HepG2 (cell line): ENCODE measurements at places on chromosomes 13 and 19. TPM values are rescaled to one million over a fixed set of nuclear protein-coding genes. Genes with fewer than 3 reads are reported as not detected.

DNA sequence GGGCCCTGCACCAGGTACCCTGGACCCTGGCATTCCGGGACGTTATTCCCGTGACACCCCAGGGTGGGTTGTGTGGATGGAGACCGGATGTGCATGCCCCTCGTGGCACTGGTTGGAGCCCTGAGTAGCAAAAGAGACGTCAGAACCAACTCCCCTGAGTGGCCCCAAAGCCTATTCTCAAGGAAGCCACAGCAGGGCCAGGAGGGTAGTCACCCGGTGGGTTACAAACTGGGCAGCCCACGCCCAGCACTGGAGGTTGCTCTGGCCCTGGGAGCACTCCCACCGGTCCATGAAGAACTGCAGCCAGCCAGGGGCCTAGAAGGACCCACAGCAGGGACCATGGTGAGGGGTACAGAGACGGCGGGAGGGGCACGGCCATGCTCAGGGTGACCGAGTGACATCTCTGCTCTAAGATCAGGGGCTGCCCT is 7.5 kb downstream of the KLF16 start:
- no peak for DNase-seq

The UNC13A gene
- 0.07 and 0.11 TPM in 2 replicates for total RNA-seq

The IGLON5 gene
- 0.04 TPM in 1 of 2 replicates, not detected in the other for total RNA-seq

- DNase-seq, result peak; percentile 49
Observed at GRCh38 chr19:57099199-57099661, 20.6 kb upstream of the USP29 start.

GRCh38 chr19:1933244-1933643 is 7.7 kb upstream of the CSNK1G2 start:
- no peak for DNase-seq

GRCh38 chr13:87677043-87677495 is 5.9 kb downstream of the SLITRK5 start:
- no peak for DNase-seq

The PKN1 gene
- 46.5 and 54.5 TPM in 2 replicates for total RNA-seq

- no peak for DNase-seq
Observed at GRCh38 chr13:43360171-43360570, 336.8 kb downstream of the DNAJC15 start.

The MISP3 gene
- total RNA-seq, result 5.2 and 5.4 TPM in 2 replicates

DNA sequence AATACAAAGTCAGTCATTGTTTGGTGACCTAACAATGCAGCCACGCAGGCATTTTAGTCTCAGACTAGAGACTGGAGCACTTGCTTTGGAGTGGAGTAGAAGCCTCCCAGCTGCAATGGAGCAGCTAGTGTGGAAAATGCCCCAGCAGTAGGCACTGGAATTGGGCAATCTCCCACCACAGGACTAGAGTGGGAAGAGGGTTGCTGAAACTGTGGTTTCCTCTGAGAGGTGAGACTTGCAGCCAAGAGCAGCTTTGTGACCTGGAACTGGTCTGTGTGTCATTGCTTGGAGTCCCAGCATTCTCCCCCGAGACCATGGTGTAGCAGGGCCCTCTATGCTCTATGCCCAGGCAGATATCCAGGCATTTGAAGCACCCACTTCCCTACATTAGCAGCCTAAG is 556.3 kb downstream of the UQCRFS1 start:
- no peak for DNase-seq

The TUBGCP3 gene
- total RNA-seq, result 15.5 and 18.4 TPM in 2 replicates

GRCh38 chr13:110254151-110254679 is 52.7 kb downstream of the COL4A1 start:
- no peak for DNase-seq

- DNase-seq, result no peak
Observed at GRCh38 chr13:24678151-24678550, 2.1 kb upstream of the ATP12A start.

DNA sequence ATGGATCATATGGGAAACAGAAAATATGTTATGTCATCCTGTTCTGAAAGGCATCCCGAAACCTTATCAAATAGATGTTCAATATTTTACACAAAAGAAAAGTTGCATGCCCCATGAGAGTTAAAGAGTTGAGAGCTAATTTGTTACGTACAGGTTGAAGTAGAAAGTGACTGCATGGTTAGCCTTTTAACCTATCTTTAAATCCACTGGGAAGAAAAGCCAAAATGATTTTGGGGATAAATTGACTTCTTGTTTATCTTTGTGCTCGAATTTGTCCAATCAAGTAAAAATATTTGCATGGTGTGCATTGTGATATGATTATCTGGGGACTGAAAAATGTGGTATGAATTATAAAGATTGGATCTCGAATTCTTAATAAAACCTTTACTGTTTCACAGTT is 230.1 kb downstream of the POSTN start:
- no peak for DNase-seq

DNA sequence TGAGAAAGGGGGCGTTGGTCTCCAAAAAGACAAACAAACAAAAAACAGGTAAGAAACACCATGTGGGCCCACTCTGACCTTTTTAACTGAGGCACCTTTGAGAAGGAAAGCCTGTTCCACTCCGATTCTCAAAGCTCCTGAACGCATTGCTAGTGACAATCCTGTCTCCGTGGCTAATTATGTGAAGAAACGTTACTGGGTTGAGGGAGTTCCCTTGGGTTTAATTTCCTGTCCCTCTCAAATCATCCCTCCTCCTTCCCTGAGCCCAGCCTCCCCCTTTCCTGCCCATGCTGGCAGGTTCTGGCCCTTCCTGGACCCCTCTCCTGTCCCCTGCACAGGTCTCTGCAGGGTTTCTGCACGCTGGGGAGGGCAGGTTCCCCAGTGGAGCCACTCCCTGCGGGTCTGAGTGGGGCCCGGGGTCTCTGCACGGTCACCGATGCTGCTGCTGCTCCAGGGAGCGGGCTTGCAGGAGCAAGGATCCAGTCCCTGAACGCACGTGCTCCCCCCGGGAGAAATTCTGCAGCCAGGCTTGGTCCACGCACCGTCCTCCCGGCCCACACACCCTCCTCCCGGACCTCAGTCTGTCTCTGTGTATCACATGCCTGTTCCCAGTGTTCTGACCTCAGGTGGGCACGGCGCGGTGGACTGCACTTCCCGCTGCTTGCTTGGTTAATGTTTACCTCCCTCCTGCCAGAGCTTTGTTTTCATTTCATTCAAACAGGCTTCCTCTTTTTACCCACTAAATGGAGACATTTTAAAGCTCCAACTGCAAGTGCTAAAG is 76.4 kb upstream of the MCF2L start:
- peak; percentile 83 for DNase-seq

DNA sequence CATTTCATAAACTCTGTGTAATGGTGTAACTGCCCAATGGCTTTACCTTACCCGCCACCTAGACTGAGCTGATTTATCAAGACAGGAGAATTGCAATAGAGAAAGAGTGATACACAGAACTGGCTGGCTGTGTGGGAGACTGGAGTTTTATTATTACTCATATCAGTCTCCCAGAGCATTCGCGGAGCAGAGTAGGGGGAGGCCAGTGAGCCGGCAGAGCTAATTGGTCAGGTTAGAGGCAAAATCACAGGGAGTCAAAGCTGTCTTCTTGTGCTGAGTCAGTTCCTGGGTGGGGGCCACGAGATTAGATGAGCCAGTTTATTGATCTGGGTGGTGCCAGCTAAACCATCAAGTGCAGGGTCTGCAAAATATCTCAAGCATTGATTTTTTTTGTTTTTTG is 23.4 kb upstream of the SLITRK1 start:
- DNase-seq, result no peak

The FKBP8 gene
- total RNA-seq, result 75.1 and 81.7 TPM in 2 replicates

- DNase-seq, result peak; percentile 92
Observed at GRCh38 chr19:41904118-41904870, 21.3 kb downstream of the ARHGEF1 start.

The POLRMT gene
- total RNA-seq, result 52.5 and 78.0 TPM in 2 replicates

DNA sequence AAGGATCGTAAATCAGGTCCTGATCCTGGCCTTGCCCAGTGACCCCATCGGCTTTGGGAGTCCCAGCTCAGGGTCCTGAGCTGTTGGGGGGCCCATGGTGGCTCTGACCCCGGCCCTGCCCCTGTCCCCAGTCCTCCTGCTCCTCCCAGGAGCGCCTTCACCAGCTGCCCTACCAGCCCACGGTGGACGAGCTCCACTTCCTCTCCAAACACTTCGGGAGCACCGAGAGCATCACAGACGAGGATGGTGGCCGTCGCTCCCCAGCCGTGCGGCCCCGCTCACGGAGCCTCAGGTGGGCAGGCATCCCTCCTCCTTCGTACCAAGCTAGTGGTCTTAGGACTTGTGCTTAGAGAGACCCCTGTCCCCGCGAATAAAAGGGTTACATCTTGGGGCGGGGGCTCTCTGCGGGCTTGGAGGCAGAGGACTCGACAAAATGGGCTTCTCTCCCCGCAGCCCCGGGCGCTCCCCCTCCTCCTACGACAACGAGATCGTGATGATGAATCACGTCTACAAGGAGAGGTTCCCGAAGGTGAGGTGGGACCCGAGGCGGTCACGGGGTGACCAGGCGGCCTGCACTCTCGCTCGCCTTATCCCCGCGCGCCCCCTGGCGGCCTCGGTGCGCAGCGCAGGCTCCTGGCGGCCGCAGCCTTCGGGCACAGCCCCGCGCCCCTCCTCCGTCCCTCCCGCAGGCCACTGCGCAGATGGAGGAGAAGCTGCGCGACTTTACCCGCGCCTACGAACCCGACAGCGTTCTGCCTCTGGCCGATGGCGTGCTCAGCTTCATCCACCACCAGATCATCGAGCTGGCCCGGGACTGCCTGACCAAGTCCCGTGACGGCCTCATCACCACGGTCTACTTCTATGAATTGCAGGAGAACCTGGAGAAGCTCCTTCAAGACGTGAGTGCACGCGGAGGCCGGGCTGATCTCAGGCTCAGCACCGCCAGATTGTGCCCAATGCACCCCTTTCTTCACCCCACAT is 9.1 kb downstream of the MAST1 start:
- DNase-seq, result peak; percentile 53

GRCh38 chr19:12786141-12786870 is 5.0 kb upstream of the JUNB start:
- DNase-seq, result no peak

GRCh38 chr19:13153569-13154240 is 3.5 kb downstream of the IER2 start:
- DNase-seq, result no peak

The KCNK6 gene
- not detected in 2 replicates for total RNA-seq

DNA sequence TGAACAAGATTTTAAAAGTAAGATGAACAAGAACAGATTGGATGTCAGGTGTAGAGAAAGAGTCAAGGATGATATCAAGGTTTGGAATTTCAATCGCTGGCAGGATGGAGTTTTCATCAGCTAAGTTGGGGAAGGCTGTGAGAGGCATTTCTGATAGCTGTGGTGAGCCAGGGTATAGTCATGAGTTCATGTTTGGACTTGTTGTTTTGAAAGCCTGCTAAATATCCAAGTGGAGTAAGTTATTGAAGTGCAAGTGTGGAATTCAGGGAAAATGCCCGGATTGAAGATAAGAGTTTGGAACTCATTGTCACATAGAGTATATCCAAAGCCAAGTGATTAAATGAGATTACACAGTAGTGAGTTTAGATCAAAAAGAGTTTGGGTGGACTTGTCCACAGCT is 11.0 kb upstream of the EPSTI1 start:
- DNase-seq, result no peak

- no peak for DNase-seq
Observed at GRCh38 chr13:113805431-113806103, 46.5 kb downstream of the TMEM255B start.

DNA sequence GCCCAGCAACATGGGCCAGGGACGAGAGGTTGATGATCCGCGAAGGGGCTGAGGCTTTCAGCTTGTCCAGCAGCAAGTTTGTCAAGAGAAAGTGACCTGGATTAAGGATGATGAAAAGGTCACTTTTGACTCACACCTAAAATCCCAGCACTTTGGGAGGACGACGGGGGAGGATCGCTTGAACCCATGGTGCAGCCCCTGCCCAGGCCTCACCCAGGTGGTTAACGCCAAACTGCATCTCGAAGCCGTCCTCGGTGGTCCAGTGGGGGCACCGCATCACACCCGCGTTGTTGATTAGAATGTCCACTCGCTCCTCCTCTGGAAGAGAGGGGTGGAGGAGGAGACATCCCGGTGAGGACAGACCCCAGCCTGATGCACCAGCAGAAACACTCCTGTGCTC is 10.4 kb upstream of the GP6 start:
- DNase-seq, result no peak

DNA sequence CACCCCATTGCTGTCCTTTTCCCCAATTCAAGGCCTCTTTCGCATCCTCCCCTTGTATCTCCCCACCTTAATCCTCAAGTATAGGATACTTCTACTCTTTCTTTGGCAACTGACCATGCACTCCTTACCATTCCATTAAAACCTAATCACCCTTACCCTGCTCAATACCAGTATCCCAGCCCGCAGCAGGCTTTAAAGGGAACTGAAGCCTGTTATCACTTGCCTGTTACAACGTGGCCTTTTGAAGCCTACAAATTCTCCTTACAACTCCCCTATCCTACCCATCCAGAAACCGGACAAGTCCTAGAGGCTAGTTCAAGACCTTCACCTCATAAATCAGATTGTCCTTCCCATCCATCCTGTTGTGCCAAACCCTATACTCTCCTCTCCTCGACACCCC is 16.2 kb upstream of the OR10H1 start:
- no peak for DNase-seq

The ZNF440 gene
- total RNA-seq, result 12.4 and 16.8 TPM in 2 replicates

- no peak for DNase-seq
Observed at GRCh38 chr13:96381681-96382080, 291.8 kb downstream of the HS6ST3 start.
